ENCODE measurements at places on chromosomes 11 and 22.

- DNase-seq: no peak
These were observed 19.5 kb downstream of the OTUB1 start for GRCh38 chr11:64005691-64006090.

GRCh38 chr22:49892226-49892899 lies 25.9 kb downstream of the ALG12 start:
- DNase-seq: no peak

- DNase-seq: no peak
These were observed 30.6 kb downstream of the ACER3 start for GRCh38 chr11:76891285-76891684.

DNA sequence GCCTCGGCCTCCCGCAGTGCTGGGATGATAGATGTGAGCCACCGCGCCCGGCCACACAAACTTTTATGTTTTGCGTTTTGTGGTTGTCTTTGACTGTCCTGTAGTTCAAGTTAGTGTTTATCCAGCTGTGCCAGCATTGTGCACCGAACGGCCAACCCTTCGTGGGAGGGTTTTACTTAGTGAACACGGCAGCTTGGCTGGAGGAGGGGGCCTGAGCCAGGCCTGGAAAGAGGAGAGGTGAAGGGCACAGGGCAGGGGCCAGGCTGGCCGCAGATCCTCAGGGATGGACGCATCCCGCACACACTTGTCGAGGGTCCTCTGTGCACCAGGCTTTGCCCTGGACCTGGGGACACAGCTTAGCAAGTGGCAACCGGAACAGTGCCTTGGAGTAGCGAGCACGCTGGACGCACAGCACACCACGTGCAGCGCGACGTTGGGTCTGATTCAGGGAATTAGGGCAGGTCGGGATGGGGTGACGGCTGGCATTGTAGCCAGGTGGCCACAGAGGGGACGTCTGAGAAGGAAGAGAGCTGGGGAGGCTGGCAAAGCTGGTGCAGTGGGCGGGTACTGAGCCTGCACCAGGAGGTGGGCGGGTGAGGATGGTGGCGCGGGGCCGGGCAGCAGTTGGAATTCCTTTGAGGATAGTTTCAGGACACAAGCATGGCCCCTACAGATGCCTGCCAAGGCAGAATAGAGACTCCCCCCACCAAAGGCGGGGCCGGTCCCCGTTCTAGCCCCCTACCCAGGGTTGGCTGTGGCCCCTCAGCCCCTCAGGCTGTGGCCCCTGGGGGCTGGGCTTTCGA lies 13.4 kb downstream of the EPS8L2 start:
- no peak for DNase-seq

DNA sequence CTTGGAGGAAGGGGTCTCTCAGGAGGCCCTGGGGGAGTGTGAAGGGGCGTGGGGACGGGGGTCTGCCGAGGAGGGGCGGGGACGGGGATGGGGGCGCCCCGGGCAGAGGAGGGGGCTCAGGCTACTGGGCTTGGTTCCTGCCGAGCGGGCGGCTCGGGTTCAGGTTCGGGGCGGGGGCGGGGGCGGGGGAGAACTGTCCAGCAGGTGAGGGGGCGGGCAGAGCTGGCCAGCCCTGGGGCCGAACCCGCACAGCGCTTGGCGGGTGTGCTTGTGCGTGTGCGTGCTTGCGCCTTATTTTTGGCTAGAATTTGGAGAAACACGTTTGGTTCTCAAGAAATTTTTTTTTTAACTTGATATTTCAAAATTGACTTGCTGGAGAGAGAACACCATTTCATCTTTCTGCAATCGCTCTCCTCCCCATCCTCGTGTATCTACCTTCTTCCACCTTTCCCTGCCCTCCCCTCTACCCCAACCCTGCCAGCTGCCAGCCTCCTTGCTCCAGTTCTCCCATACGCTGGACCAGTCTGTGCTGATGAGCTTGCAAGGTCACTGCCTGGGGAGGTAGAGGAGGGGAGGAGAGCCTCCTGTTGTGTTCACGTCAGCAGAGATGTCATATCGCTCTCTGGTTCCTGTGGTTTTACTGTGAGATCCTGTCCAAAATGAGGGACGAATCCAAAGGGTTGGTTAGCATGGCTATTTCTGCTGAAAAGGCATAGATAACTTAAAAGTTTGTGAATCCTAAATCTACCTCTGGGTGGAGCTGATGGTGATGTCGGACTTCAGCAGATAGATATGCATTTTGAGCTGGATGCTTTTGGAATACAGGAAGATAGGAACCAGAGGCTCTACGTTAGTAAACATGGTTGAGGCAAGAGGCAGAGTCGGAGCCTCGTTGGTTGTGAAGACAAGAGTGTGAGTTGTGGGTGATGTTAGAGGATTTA lies 668 bp downstream of the MADD start:
- peak; percentile 49 for DNase-seq

DNA sequence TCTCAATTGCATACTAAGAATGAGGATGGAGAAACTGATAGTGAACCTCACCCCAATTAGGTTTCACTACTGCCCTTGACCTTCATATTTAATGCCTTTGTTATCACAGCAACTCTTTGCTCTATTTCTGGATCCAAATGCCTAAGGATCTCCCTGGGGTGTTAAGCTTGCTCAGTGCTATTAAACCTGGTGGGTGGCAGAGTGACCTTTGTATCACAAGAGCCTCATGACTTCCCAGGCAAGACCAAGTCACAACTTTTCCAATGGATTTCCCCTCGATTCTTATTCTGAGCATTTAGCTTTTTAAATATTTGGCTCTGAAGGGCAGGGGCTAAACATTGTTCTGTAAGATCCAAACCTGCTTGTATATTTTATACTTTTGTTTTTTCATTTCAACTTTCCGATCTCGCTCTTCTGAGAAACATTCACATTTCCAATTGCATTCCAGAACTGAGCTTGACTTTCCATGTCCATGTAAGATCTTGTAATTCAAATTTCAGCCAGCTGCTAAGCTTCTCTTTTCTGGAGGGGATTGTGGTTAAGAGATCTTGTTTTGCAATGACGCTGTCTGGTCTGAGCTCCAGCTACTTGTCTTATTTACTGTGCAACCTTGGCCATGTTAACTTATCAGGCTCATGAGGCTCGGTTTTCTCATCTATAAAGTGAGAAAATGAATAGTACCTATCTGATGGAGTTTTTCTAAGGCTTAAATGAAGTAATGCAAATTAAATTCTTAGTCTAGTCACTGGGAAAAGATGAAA lies 6.4 kb upstream of the EHF start:
- DNase-seq: no peak

- no peak for DNase-seq
These were observed 79.7 kb downstream of the SHANK2 start for GRCh38 chr11:71172680-71173079.

- DNase-seq: no peak
These were observed 74.1 kb downstream of the PHF21B start for GRCh38 chr22:44935724-44936123.

- DNase-seq: no peak
These were observed 382.6 kb upstream of the SYN3 start for GRCh38 chr22:33440756-33441155.

DNA sequence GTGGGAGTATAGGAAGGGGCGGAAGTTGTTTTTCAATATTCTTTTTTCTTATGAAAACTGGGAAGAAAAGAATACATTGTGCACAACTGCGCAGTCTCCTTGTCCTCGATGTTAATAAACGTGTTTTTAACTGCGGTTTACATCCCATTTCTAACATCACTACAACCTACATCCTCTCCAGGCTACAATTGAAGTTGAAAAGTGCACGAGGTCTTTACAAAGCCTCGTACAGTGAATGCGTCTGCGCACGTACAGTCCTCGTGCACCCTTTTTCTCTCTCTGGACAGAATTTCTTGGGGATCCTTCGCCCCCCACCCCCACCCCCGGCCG lies 102.4 kb downstream of the WT1 start:
- DNase-seq: no peak

GRCh38 chr11:22133776-22134175 lies 59.1 kb upstream of the ANO5 start:
- DNase-seq: no peak

GRCh38 chr11:76369406-76369805 lies 11.5 kb downstream of the THAP12 start:
- no peak for DNase-seq

GRCh38 chr11:120024586-120024985 lies 113.3 kb downstream of the TRIM29 start:
- no peak for DNase-seq

- DNase-seq: no peak
These were observed 21.8 kb downstream of the RNF169 start for GRCh38 chr11:74770456-74770855.

DNA sequence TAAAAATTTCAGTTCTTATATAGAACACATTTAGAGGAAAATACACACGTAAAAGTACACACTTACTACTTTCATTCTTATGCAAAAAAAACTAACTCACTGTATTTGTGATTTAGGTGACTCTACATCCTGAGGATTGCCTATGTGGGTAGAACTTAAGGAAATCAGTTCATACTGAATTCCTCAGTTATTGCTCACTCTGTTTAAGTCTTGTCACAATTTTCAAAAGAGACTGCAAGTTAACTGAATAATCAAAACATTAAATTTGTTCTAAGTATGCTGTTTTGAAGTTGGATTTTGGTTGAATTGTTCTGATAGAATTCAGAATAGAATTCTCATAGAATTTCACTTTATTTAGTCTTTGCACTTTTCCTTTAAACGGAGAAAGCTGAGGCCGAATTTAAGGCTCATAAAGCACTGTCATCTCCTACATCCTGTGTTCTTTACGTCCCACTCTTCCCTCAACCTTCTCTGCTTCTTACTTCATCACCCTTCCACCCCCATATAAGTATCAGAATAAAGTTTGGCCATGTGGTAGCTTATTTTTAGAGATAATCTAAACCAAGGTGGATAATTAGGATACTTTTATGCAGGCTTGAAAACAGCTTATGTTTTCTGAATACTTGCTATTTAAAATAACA lies 59.8 kb downstream of the APOL5 start:
- no peak for DNase-seq

DNA sequence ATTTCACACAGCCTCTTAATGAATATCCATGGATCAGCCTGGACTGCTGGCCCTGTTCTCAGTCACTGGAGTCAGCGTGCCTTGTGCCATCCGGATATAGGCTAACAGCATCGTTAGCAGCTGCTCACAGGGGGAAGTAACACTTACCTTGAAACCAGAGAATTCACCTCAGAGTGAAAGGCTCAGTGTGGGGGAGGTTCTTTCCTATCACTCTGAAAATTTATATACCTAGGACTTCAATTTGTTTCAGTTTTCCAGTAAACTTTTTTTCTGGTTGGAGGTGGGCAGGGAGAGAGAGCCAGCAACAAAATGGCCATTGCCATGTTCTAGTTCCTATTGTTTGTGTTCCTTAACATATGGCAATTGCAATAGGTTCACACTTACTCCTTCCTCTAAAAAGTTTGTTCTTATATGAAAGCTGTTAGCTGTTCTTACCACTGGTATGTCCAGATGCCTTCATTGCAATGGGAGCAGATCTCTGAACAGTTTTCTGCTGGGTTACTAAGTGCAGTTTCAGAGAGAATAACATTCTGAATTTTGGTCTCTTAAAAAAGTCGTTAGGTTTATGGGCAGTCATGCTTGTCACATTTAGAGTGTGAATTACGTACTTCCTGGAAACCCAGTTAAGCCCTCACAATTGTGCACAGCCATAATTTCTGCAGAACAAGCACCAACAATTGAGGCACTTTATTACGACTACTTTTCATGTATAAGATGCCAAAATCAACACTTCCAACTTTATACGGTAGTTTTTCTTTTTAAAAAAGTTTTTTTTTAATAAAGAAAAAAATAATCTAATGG lies 247.6 kb downstream of the CADM1 start:
- peak; percentile 40 for DNase-seq

DNA sequence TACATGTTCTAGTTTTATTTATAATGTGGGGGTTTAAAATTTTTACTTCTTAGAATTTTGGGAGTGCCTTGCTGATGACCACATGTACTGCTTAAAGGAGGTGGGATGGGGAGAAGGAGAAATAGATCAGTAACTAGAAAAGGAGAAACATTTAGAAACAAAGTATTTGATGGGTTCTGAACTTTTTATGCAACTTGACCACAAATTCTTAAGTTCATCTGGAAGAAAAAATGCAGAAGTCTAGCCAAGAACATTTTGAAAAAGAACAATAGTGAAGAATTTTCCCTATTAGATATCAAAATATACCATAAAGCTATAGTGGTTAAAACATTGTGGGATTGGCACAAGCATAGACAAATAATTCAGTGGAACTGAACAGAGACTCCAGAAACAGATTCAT lies 73.3 kb upstream of the AMPD3 start:
- DNase-seq: no peak

DNA sequence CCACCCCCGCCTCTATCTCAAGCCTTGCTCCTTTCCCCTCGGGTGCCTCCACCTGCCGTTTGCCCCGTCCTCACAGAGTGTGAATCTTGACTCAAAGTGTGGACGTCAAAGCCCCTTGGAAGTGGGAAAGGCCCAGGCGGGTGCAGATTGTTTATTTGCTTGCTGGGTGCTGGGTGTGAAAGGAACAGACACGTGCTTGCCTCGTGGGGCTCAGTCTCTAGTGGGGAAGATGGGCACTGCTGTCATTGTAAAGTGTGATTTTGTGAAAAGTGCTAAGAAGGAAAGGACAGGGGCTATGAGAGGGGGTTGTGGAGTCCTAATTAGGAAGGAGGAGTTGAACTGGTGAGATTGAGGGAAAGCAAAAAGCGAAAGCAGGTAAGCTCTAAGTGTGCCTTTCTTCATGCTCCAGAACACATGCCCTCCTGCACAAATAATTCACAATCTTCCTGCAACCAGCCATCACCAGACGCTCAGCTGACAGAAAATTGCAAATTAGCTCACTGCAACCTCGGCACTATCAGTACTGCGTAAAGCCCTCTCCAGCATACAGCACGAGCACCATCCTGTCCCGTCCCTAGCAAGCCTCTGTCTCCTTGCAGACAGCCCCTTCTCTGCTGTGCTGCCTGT lies 9.7 kb upstream of the GCAT start:
- DNase-seq: no peak

DNA sequence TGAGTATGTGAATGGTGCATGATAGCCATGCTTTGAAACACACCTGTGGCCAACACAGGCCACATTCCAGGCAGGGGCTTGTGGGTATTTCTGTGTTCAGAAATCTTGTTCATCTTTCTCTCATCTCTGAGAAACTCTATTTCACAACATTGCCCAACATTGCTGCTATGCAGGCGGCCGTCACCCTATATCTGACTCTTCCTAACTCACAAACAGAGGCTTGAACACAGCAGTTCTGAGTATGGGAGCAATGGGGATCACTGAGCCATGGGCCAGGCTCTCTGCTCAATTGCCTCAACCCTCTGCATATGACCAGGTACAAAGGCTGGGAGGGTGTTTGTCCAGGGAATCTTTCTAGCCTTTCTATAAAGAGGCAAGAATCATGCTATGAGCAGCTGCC lies 259.9 kb downstream of the BUD13 start:
- no peak for DNase-seq

- no peak for DNase-seq
These were observed 17.6 kb upstream of the MED17 start for GRCh38 chr11:93766504-93766903.

GRCh38 chr11:58742981-58743880 lies 11.5 kb upstream of the GLYAT start:
- DNase-seq: no peak

DNA sequence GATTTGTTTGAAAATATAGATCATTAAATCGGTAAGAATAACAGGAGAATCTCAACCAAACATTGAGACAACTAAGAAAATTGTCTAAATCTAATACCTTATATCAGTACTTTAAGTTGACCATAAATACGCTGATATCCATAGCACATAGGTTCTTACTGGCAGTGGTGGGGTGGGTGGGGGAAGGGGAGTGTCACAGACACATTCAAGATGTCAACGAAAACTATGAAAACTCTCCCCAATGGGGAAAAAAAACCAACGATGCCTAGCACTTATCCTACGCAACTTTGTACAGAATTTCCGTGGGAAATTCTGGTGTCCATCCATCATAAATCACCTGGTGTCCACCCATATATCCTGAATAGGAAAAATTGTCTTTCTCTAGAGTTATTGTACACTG lies 6.2 kb downstream of the GRAP2 start:
- peak; percentile 45 for DNase-seq

Measured in CD4-positive, alpha-beta T cell treated with Interleukin-10 for 1 hour (primary cell).